ENCODE measurements at places on chromosomes 12 and 14.

- DNase-seq: no peak
Measured at GRCh38 chr14:95490727-95491451, 25.6 kb downstream of the SYNE3 start.

DNA sequence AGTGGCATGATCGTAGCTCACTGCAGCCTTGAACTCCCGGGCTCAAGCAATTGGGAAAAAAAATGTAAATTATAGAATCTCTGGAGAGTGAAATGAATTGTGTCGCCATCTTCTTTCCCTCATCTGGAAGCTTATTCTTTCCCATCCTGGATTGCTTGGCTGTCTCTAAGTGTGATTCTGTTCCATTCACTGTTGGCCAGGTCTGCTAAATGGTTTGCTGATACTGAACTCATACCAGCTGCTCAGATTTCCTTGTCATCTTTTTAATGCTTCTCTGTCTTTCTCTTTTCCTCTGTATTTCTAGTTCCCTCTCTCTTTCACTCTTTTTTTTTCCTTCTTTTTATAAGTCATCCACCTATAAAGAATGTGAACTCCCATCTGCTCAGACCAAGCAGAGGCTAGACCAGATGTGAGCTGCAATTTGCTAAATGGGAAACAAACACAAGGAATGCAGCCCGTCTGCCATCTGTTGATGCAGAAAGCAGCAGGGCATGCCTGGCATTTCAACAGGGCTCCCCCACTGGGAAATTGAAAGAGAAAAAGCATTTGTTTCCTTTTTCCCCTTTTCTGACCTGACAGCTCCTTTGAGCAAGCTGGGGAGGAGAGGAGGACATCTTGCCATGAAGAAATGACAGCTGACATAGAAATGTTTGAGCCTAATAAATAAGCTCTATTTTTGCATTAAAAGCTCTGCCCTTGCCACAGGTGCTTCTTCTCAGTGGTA lies 1823.6 kb upstream of the FLRT2 start:
- no peak for DNase-seq

GRCh38 chr12:53593707-53594106 lies 32.5 kb downstream of the ATF7 start:
- no peak for DNase-seq

DNA sequence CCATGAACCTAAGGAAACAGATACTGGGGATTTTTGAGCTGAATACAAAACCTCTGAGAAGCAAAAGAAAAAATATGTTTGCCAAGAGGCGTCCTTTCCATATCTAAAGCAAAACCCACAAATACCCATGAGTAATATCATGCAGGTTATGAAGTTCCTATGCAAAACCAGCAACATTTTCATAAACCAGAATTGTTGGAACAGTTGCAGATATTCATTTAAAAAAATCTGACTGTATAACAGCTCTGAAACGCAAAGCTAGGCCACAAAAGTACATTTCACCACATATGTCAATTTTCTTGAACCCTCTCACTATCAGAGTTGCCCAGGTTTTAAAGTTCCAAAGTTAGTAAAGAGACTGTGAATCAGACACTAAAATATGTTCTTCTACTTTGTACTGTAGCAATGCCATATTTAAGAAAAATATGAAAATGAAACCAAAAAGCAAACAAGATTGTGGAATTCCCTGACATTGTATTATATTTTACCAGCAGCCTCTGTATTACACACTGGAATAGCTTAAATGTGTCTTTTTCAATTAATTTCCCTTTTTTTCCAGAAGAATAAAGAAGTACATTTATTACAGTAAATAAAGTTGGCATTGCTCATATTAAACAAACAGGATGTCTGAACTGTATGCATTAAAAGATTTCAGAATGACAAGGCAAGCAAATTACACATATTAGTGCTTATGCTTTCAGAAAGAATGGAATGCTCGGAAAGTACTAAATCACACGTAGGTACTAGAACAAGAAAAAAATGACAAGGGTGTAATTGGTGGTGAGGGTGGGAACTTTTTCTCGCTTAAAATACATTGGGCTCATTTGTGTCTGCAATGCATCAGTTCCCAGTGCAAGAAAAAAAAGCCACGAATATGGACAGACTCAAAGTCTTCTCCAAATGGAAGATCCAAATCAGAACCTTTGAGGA lies 33.6 kb upstream of the HIF1A start:
- no peak for DNase-seq

- no peak for DNase-seq
Measured at GRCh38 chr14:45201905-45202304, 51.1 kb downstream of the MIS18BP1 start.

- DNase-seq: no peak
Measured at GRCh38 chr12:81639196-81639595, 120.0 kb downstream of the PPFIA2 start.

- no peak for DNase-seq
Measured at GRCh38 chr14:96176275-96176674, 28.4 kb upstream of the BDKRB2 start.

GRCh38 chr12:124578445-124578844 lies 11.0 kb upstream of the NCOR2 start:
- DNase-seq: no peak

DNA sequence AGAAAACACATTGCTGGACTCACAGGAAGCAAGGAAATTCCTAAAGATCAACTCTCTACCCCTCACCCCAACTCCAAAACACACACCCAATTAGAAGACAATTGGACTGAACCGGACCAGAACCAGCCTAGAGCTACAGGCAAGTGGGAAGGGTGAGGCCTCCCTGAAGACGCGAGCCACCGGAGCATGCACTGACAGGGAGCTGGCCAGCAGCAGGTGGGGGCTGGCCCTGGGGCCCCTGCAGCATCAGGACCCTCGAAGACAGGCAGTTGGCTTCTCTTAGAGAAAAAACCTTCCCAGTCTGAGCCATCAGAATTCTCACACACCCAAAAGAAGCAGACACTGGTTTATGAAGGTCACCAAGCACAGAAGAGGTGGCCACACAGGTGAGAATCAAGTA lies 209.5 kb upstream of the DIO3 start:
- no peak for DNase-seq

DNA sequence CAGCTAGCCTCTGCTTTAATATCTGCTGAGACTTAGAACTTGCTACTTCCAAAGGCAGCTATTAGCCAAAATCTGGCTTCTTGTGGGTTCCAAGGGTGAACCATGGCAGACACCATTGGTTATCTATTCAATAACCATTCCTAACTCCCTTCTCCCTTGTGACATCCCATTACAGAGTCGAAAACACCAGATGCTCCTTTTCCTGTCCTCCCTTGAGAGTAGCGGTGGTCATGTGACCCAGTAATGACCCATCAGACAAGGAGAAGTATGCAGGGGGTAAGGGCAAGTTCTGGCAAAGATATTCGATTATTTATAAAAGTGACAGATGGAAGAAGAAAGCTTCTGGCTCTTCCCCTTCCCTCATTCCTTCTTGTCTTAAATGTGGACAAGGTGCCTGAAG lies 20.1 kb downstream of the TGFB3 start:
- DNase-seq: no peak

DNA sequence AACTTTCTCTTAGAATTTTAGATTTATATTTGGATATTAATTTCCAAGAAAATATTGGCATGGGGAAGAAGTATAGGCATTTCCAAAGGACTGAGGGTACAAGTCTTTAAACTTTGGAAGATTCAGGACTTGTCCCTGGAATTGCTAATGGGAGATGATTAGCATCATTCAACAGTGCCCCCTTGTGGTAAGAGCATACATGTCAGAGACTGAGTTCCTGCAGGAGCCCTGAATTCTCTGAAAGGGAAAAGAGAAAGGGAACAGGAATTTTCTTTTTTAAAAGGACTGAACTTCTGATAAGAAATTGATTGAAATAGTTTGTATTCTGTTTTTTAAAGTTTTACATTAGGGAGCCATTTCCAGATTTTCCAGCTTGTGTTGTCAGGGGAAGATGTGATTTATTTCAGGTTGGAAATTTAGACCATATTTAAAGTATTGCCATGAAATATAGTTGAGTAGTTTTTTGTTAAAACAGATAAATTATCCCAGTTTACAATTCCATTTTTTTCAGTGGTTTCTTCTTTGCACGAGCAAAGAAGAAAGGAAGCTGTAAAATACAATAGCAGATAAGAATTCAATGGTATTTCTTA lies 44.0 kb upstream of the REP15 start:
- peak; percentile 64 for DNase-seq

DNA sequence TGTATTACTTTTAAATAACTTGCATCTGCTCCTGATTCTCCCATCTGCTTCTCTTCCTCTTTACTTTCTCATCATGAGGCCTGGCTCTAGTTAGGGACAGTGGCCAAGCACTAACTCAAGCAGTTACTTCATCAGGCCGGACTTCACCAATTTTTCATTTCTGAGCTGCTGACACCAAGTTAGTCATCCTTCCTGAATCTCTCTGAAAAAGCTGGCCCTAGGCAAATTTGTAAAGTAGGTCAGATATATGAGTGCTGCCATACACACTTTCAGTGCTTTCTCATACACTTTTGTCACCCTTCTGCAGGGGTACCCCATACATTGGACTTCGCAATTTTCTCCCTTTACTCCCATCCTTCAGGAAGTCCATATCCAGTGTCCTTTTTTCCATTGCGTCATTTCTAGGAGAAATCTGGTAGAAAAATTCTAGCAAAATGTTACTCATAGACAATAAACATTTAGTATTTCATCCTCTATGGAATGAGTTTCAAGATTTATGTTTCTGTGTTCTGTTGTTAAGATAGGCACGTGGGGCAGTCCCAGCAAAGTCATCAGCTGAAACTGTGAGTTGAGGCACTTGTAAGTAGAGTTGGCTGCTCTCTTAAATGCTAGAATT lies 276.8 kb upstream of the TMPO start:
- no peak for DNase-seq

GRCh38 chr12:18681818-18682217 lies 56.0 kb downstream of the PLCZ1 start:
- DNase-seq: no peak

GRCh38 chr12:3607039-3607720 lies 116.2 kb downstream of the PRMT8 start:
- peak; percentile 34 for DNase-seq

DNA sequence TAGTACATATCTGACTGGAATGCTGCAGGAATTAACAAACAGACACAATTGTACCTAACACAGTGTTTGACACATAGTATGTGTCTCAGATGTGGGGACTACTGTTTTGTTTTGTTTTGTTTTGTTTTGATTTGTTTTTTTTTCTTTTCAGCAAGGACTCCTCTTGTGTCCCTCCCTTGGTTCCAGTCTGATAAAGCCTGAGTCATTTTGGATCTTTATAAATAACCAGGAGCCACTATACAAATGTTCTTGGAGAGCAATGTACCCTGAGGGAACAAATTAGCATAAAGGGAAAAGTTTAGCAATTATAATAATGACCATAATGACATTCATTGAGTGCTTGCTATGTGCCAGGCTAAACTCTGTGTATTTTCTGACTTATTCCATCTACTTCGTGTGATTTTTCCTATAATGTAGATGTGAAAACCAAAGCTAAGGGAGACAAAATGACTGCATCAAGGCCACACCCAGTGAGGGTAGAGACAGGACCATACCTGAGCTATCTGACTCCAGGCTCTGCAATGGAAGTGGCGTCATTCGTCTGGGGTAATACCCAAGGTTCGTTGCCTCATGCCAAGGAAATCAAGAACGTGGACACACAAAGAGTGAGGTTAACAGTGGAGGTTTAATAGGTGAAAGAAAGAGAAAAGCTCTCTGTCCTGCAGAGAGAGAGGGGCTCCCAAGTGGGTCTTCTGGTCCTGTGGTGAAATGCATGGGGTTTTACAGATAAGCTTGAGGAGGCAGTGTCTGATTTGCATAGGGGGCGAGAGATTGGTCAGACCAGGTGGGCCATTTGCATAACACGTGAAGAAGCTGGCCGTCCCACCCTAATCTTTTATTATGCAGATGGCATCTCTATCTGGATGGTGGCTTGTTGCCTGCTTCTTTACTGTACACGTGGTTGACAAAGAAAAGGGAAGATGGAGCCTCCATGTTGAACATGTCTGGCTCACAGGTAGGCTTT lies 285.5 kb upstream of the SFSWAP start:
- no peak for DNase-seq

DNA sequence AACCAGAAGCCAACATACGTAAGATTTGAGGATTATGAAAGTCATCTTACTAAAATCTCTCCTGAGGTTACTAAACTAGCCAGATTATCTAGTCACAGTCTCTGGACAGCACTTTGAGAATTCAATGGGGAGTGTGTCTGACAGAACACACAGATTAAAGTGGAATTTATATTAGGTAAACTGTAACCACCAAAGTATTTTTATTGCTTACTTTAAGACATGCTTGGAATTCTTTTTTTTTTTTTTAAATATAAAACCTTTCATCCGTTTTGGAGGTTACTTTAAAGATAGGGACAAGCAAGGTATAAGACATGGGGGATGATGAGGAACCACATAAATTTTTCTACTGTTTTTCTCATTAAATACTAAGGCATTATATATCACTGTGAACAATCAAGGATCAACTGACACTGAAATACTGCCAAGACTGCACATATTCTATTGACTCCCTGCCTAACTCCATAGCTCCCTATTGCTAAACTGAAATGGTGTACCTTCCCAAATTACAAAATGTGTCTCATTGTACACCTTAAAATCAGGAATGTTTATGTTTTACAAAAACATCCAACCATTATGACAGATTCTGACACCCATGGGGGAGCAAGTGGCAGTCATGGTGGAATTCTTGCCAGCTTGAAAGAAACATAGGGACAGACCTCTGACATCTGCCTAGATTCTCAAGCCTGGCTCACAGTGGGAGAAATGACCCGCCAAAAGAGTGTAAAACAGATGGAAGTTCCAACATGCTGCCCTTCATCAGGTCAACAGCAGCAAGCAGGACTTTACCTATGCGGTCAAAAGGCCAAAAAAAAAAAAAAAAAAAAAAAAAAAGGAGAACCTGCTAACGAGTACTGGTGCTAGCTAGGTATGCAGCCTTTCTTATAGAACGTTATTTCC lies 239.3 kb downstream of the MED13L start:
- DNase-seq: no peak

GRCh38 chr12:98895086-98895651 lies 250.1 kb downstream of the APAF1 start:
- DNase-seq: peak; percentile 39

- no peak for DNase-seq
Measured at GRCh38 chr12:49165114-49165513, 23.8 kb downstream of the TUBA1A start.

DNA sequence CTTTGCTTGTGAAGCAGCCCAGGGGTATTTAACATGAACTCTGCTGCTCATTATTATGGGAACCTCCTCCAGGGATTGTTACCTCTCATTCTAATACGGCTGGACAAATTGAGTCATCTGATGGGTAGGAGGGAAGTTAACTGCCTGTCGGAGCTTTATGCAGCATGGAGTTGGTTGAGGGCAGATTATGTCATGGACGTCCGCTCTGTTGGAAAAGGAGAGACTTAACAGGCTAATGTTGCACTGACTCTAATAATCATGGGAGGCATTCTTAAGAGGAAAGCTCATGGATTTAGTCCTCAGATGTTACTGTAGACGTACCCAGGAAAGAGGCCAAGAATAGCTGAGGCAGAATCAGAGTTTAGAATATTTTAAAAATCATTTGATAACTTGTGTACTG lies 9.9 kb downstream of the POP5 start:
- DNase-seq: no peak
